ENCODE measurements at places on chromosomes 5 and 9.
A peak's percentile ranks its signal among the peaks of the same experiment; 100 is the strongest.

DNA sequence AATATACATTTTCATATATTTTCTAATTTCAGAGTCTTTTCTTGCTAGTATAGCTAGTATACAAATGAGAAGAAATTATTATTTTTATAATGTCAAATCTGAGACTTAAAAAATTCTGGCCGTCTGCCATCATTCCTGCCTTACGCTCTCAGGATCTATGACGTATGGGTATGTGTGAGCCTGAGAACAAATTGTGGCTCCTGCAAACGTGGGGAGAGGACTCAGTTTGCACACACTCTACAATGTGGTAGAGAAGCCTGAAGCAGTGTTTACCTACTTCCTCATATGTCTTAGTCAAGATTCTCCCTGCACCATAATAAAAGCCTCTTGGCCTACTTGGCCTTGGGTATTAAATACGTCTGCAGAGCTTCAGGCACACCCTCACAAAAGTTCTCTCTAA is 825.4 kb downstream of the SEMA5A start:
- DNase-seq, result peak; percentile 43

DNA sequence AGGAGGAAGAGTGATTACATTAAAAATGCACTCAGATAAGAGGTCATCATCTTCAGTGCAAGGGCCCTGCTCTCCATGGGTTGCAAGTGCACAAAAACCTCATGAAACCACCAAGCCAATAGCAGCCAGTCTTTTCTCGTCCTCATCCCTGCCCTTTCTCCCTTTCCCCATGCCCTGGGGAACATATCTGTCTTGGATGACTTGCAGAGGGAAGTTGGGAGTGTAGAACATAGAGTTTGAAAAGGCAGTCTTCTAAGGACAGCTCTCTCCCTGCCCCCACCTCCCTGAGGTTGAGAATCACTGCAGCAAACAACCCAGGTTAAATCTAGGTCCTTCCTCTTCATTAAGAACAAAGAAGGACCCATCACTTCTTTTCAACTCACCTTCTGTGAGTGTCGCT is 22.0 kb downstream of the DDX31 start:
- no peak for DNase-seq

GRCh38 chr5:93603793-93604643 is 21.0 kb downstream of the NR2F1 start:
- no peak for DNase-seq

GRCh38 chr9:69584759-69585158 is 87.4 kb downstream of the APBA1 start:
- peak; percentile 49 for DNase-seq

DNA sequence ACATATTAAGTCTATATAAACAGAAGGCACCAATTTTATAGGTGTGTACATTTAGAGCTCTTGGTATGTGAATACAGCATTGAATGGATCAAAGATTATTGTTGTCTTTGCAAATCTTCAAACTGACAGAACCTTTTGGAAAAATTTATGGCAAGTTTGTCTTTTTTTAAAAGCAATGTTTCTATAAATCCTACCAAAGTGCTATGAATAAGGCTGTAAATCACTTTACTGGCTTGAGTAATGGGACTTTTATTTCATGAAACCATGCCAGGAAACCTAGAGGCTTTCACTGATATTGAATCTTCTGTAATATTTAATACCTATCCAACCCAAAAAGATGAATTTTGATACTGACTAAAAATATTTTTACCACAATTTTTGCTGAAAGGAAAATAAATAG is 7.4 kb upstream of the DAPK1 start:
- DNase-seq, result no peak

DNA sequence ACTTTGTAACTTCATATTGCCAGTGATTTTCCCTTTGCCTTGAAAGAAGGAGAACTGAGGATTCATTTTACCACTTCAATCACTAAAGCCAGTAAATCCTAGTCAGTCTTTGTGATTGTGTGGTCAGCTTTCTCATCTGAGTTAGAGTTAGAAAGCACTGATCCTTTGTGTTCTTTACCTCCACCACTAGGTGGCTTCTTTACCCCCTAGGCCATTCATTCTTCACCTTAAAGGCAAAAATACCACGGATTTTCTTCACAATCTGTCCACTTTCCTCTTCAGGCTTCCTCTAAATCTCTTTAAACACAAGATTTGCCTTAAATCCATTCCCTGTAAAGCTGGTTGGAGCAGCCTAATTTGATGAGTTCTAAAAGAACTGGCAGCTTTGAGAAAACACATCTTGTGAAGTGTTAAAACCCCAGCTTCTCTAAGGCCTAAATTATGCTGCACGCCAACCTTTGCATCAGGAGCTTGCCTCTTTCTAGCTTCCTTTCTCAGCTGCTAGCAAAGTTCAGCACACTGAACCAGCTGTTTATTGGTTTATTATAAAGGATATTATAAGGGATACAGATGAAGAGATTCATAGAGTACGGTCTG is 20.4 kb downstream of the BDP1 start:
- peak; percentile 27 for DNase-seq

DNA sequence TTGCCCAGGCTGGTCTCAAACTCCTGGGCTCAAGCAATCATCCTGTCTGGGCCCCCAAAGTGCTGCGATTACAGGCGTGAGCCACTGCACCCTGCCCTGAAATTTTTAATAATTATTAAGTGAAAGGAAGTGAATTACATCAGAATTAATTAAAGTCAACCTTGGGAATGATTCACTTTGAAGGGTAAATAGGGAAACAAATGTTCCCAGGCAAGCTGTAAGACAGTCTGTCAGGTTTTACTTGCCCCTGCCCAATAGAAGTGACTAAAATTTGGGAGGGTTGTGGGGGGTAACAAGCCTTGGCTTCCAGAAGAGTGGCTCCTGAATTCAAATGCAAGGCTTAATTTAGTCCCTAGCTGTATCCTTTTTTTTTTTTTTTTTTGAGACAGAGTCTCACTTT is 1.3 kb upstream of the LIX1 start:
- DNase-seq, result no peak

DNA sequence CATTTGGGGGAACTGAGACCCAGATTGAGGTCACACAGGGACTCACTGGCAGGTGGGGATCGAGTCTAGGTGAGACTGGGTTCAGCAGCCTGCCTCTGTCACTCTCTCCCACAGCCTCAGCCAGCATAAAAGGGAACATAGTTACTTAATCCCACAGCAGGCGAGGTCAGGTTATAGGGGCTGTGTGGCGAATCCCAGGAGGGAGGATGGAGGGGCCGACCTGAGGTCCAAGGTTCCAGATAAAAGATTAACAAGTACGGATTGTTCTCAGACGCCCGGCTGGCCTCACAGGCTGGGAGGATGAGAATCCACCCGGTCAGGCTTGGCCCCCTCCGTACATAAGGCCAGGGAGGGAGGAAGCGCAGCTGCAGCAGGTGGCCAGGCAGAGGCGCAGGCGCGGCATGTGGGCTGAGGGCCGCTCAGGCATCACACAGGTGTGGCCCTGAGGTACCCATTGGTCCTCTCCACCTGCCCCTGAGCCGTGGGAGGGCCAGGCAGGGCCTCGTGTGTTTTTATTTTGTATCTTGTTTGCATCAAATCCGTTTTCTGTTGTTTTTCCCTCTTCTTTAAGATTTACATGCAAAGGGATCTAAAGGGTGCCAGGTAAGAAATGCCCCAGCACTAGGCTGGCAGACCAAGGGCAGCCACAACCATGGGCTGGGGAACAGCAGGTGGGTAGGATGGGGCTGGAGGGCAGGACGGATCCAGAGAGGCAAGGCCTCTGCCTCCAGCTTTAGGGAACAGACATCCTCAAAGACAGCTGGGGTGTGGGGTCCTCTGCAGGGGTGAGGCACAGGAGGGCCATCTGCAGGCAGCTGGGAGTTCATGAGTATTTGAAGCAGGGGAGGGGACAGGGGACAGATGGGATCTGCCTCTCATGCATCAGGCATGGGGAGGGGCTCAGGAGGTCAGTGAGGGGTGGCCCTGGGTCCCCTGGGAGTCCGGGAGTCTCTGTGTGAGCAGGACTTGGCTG is 3.6 kb downstream of the SUSD3 start:
- no peak for DNase-seq

DNA sequence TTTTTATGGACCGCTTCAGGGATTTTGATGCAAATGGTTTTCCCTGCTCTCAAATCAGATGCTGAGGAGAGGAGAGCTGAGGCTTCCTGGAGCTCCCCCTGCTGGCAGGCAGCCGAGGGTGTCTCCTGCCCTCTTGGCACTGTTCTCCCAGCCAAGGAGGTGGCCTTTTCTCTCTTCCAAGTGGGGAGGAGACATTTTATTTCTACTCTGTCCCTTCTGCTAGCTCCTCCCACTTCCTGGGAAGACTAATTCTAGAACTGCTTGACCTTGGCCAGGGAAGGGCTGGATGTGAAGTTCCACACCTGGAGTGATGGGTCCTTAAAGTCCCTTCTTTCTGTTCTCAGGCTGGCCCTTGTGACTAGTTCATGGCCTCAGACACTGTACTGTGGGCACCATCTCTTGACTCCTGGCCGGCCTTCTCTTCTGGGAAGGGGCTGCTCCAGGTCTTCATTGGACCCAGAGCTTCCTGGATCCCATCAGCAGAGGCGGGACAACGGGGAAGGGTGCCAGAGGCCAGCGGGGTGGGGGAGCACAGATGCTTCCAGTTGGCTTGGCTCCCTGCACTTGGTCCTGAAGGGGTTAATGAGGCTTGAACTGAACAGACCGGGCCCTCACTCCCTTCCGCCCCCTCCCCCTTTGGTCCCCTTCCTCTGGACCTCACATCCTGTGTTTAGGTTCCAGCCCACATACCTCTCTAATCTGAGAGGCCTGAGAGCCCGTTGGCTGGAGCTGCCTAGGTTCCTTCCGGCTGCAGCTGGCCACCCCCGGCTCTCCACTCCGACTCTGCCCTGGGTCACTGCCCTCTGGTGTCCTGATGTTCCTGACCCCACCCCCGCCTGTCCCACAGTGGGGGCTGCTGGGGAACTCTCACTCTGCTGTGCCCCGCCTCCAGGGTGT is 32.1 kb downstream of the PTPA start:
- peak; percentile 96 for DNase-seq

- DNase-seq, result peak; percentile 76
These were observed 260.4 kb downstream of the ARL15 start for GRCh38 chr5:54049963-54050362.

- peak; percentile 56 for DNase-seq
These were observed 37.7 kb upstream of the STXBP1 start for GRCh38 chr9:127574072-127574993.

DNA sequence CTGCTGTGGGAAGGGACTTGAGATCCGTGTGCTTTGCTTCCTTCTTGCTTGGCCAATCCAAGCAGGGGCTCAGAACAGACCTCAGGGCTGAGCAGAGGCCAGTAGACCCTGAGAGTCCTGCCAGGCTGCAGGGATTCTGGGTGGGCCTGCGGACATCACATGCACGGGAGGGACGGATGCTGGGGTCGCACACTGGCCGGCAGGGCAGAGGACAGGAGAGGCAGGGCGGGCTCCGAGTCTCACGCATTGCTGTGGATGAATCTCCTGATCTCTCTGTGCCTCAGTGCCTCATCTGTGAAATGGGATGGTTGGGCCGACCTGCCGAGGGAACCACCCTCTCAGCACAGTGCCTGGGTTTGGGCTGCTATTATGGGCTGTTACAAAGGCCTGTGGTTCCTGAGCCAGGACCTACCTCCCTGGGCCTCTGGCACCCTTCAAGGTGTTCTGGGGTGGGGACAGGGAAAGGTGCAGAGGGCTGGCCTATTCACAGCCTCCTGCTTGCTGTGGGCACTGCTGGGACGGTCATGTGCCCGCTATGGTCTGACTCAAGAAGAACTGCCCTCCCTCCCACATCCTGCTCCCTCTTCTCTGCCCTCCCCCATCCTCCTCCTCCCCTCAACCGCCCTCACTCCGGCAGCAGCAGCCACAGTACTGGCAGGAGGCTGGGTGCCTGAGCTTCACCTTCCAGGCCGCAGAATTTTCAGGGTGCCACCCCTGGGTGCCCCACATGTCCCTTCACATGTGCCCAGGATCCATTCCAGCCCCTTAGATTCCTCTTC is 43.3 kb downstream of the NCS1 start:
- no peak for DNase-seq

DNA sequence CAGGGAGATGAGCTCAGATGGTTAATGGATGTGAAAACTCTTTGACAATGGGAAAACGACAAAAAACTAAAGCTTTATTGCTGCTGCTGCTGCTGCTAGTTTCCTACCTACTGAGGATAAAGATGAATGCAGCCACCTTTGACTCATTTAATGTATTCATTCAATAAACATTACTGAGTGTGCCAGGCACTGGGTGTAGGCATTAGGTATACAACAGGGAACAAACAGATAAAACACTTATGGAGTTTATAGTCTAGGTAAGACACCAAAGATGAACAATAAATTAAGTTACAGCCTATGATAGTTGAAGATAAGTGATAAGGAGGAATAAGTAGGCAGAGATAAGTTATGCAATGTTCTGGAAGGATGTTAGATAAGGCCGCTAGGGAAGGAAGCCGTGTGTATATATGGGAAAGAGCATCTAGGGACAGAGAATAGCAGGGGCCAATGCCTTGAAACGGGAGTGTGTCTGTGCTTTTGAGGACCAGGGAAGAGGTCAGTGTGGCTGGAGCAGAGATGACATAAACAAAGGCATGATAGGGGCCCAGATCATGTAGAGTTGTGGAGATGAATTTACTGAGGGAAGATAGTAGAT is 477.6 kb downstream of the NTRK2 start:
- DNase-seq, result no peak

DNA sequence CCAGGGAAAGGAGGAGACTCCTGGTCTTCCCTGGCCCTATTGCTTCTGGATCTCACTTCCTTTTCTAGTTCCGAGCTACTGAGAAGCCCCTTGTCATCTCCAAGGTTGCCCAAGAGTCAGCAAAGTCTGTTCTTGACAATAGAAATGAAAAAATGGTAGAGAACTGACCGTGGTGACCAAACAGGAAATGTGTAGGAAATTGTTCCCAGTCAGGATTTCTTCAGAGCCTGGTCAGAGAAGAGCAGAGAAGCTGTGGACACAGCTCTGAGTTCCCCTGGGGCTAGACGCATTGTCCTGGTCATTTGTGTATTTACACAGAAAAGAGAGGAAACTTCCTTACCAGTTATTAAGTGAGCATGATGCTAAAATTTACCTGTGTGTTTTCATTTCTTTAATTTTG is 35.6 kb downstream of the S1PR3 start:
- no peak for DNase-seq

- DNase-seq, result peak; percentile 30
These were observed at the start of gene PCDHGA8 for GRCh38 chr5:141392429-141393198. Gene PCDHGA8, plus strand, starts transcription at chr5:141392633. Its CDS starts 181 bp downstream, at chr5:141392814.

DNA sequence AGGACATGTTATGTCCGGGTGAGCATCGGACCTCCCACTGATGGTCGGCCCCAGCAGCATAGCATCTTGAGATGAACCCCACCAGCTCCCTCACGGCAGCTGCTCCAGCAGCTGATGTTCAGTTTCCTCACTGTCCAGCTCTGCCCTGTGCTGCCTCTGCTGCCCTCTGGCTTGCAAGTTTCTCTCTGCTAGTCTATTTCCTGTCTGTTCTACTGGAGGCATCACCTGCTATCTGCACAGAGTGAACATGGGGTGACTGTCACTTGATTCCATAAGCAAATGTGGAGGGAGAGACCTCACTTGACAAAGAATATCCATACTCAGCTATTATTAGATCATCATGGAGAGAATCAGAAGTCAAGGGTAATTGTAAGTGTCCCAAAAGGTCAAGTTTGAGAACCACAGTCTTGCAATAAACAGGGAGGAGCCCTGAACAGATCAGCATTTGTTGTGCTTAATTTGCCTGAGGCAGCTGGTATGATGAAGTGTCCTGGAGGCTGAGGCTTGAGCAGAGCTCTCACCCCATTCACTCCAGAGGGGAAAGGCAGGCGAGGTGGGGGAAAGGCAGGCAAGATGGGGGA is 702.8 kb downstream of the SEMA5A start:
- DNase-seq, result peak; percentile 39

GRCh38 chr5:77400645-77401044 is 91.5 kb downstream of the WDR41 start:
- no peak for DNase-seq

GRCh38 chr9:137316012-137316981 is 14.2 kb upstream of the NRARP start:
- no peak for DNase-seq

- peak; percentile 96 for DNase-seq
These were observed 118.3 kb downstream of the NR6A1 start for GRCh38 chr9:124652615-124653393.

Data from fibroblast of the aortic adventitia (primary cell).